ENCODE measurements at places on chromosomes 16 and 17.

DNA sequence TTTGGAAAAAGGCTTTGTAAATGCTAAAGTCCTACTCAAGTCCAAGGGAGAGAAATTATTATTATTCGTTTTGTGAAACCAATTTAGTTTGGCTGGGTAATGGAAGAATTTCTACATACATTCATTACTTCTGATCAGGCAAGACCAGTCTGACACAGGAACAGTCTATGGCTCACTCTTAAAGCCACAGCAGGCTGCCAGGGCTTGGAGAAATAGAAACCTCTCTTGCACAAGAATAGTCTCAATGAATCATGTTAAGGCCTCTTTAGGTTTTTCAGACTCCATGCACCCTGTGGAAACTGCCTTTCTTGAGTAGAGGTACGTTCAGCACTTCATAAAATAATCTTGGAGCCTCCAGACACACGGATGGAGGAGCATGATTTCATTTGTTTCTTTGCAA lies 167.7 kb downstream of the IRX3 start:
- DNase-seq: no peak

- peak; percentile 96 for DNase-seq
Observed at GRCh38 chr17:39547713-39548478, 59.8 kb downstream of the NEUROD2 start.

DNA sequence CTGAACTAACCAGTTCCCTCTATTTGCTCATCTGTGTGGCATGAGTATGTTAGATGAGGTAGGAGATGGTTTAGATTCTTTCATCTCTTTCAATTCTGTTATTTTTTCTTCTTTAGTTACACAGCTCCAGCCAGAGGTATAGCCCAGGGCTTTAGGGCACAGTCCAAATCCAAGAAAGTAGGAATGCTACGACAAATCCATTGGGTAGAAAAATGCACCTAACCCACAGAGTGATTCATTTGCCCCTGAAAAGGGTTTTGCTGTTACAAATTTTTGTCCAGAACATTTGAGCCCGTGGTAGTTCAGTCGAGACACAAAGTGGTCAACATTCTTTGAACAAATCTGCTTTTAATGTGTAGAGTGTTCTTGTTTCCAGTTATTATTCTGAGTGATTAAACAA lies 250.7 kb downstream of the HS3ST3A1 start:
- DNase-seq: no peak

DNA sequence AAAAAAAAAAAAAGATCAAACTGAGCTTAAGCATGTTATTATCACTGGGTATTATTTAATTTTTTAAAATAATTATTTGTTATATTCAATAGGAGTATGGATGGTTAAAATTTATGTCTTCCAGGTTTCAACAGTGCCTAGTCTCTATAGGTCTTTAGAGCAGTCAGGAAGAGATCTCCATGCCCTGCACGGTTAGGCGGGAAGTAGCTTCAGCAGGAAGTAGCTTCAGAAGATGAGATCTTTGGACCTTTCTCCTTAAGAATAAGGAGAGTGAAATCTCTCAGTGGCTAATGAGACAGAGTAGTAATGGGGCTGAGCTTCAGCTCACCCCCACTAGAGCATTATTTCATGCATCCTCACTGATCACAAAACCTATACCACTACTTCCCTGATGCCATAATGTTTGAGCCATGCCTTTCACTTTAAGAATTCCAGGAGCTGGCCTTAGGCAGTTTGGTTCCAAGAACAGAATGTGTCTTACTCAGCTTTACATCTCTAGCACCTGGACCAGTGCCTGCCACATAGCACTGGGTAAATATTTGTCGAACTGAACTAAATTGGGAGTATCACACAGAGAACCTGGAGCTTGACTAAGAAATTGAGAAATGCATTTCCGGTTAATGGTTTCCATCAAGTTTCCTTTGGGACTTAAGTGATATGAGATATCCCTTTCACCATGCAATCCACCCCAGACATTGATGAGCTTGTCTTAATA lies 43.5 kb downstream of the SCPEP1 start:
- no peak for DNase-seq

DNA sequence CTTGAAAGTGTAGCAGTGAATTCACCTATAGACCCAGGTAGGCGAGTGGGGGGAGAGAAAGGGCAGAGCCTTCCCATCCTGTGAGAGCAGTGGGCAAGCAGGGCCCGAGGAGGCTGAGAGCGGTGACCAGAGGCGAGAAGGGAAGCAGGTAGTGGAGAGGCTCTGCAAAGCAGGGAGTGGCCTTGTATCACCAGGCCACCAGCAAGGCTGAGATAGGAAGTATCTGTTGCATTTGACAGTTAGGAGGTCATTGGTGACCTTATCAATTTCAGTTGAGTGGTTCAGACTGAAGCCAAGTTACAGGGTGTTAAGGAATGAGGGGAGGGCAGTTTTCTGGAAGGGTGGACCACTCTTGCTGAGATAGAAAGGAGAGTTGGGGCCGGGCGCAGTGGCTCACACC lies 10.7 kb upstream of the HSD3B7 start:
- no peak for DNase-seq

DNA sequence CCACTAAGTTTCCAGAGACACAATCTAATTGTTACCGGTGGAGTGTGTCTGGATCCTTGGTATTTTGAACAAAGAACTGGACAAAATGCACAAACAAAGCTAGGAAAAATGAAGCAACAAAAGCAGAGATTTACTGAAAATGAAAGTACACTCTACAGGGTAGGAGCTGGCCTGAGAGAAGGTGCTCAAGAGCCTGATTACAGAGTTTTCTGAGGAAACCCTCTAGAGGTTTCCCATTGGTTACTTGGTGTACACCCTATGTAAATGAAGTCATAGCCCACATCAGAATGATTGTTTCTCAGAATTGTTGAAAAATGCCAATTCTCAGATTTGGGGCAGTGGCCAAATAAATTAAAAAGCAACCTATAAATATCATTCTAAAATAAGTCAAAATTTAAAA lies 436.4 kb downstream of the KCNJ18 start:
- DNase-seq: no peak

DNA sequence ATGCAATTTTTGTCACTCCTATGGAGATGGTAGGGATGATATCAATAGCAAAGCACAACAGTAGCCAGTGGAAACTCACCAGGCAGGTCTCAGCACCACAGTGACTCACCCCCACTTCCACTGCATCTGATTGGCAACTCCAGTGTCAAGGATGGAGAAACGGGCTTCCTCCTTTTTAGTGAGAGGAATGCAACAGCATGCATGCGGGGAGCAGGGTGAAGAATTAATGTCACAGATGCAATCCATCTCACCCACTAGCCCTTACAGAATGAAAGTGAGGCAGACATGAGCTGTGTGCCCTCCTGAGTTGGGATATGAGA lies 467.0 kb upstream of the C16orf82 start:
- no peak for DNase-seq

- no peak for DNase-seq
Observed at GRCh38 chr17:9475101-9475658, 100.4 kb downstream of the STX8 start.

DNA sequence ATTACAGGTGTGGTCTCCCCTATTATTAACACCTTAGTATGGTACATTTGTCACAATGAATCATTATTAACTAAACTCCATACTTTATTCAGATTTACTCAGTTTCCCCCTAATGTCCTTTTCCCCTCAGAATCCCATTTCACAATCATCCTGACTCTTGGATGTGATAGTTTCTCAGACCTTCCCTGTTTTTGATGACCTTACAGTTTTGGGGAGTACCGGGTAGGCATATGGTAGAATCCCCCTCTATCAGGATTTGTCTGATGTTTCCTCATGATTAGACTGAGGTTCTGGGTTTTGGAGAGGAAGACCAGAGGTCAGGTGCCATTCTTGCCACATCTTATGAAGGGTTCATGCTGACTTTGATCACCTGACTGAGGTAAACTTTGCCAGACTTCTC lies 6.0 kb upstream of the ASB16 start:
- DNase-seq: no peak

GRCh38 chr17:81553018-81553615 lies 964 bp upstream of the FAAP100 start:
- peak; percentile 67 for DNase-seq

GRCh38 chr17:29242051-29242450 lies 4.6 kb upstream of the CRYBA1 start:
- no peak for DNase-seq

DNA sequence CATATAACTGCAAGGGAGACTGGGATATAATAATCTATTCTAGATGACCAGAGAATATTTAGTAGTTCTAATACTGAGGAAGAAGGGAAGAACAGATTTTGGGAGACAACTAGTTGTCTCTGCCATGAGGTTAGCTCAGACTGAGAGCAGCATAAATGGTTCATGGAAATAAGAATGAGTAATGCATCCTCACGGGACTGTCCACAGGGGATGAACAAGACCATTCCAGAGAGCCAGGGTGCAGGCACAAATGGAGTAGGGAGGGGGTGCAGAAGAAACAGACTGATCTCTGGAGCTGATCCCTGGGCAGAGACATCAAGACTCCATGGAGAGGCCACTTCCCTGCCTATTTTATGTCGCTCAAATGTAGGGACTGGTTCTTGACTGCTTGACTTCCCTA lies 30.4 kb downstream of the NLRC5 start:
- DNase-seq: no peak

GRCh38 chr16:53855056-53855455 lies 151.1 kb downstream of the FTO start:
- DNase-seq: no peak

- no peak for DNase-seq
Observed at GRCh38 chr16:56898847-56899246, 33.1 kb upstream of the HERPUD1 start.

DNA sequence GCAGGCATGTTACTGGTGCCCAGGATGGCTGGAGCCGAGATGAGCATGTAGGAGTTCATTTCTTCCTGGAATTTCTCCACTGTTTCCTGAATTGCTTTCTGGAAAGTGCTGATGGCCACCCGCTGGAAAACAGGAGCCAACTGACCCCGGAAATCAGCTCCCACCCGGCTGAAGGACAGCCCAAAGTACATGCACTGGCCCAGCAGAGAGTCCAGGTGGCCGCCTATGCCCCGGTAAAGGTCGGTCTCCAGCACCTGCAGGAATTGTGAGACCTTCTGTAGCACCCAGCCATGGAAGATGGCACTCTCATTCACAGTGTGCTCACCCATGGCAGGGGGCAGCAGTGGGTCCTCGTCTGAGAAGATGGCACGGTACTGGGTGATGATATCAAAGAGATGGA lies 4.3 kb upstream of the PDF start:
- DNase-seq: no peak

- peak; percentile 19 for DNase-seq
Observed at GRCh38 chr17:7992924-7993323, 9.5 kb upstream of the GUCY2D start.

DNA sequence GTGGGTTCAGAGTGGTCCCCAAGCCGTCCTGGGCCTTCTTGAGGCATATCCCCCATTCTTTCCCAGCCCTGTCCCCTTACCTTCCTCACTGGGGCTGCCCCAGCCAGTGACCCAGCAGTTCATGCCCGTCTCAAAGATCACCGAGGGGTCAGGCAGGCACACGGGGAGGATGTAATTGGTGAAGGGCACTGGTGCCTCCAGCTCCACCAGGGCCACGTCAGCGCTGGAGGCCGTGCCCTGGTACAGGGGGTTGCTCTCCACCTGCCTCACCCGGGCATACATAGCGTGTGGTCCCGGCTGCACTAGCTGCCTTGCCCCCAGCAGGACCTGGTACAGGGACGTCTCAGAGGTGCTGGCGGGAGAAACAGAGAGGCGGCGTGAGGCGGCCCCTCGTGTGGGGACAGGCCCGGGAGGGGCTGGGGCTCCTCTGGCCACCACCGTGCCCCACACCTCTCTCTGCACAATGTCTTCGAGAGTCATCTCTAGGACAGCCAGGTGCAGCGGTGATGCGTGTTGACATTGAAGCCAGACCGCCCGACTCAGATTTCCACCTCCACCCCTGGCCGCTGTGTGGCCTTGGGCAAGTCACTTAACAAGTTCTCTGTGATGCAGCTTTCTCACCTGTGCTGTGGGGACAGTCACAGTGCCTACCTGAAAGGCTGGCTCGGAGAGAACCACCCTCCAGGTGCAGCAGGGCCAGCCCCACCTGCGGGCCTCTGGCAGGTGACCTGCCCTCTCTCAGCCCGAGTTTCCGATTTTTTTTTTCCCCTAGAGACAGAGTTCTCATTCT lies 5.8 kb downstream of the PRSS27 start:
- no peak for DNase-seq

GRCh38 chr17:78106211-78106610 lies 22.3 kb downstream of the TMC6 start:
- DNase-seq: no peak

DNA sequence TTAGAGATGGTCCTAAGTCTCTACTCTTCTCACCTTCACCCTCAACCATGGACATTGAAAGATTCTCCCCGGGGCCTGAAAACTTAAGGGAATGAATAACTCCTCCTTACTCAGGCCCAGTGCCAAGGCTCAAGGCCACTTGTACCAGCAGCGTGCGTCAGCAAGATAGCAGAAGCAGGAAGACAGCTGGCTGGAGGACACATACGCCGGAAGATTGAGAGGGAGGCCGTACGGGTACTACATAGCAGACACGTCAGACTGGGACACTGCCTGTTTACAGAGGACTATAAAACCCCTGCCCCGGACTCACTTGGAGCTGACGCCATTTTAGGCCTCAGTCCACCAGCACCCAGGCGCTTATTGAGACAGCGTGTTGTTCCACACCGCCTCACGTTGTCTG lies 75.8 kb upstream of the MED13 start:
- no peak for DNase-seq

DNA sequence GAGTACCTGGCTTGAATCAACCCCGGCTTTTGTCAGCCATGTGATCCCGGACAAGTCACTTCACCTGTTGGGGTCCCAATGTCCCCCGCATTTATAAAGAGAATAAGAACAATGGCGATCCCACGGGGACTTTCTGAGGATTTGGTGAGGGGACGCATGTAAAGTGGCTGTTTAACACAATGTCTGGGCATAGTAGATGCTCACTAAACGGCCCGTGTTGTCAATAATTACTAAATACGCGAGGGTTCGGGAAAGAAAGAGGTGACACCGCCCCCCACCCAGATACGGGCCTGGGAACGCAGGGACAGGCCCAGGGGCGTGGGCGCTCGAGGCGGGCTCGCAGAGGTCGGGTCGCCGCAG lies 1.8 kb downstream of the SYNGR3 start:
- DNase-seq: no peak

GRCh38 chr17:15023589-15024336 lies 241.4 kb downstream of the PMP22 start:
- no peak for DNase-seq

- no peak for DNase-seq
Observed at GRCh38 chr16:72620853-72621252, 427.1 kb downstream of the ZFHX3 start.

DNA sequence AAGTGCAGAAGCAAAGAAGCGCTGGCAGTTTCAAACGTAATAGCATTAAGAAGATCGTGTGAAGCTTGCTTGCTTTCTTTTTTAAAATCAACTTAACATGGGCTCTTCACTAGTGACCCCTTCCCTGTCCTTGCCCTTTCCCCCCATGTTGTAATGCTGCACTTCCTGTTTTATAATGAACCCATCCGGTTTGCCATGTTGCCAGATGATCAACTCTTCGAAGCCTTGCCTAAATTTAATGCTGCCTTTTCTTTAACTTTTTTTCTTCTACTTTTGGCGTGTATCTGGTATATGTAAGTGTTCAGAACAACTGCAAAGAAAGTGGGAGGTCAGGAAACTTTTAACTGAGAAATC lies 17.4 kb upstream of the RAB11FIP4 start:
- DNase-seq: no peak

- DNase-seq: no peak
Observed at GRCh38 chr16:3564889-3565141, 12.4 kb downstream of the NLRC3 start.

GRCh38 chr16:4938683-4939030 lies 1.7 kb upstream of the PPL start:
- no peak for DNase-seq
